HEK293T (cell line): ENCODE measurements at places on chromosomes 2 and 18.

- DNase-seq = no peak
Measured at GRCh38 chr18:46609048-46609447, 48.0 kb downstream of the LOXHD1 start.

GRCh38 chr2:10276481-10277292 lies 26.0 kb upstream of the HPCAL1 start:
- DNase-seq = no peak

GRCh38 chr18:228586-228985 lies 39.3 kb downstream of the THOC1 start:
- no peak for DNase-seq

DNA sequence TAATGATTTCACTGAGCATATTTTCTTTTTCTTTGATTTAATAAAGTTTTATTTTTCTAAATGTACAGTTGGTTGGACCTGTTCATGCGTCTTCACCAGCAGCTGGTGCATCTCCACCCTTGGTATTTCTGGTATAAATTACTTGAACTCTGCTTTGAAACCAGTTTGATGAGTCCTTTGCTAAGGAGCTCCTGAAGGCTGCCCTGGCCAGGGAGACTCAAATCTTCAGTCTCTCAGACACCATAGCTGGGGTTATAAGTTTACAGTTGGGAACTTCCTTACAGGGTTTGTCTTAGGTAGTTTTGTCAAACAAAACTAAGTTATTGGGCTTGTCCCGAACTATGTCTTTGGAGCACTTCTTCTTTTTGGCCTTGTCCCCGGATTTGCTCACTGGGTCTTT lies 44.7 kb downstream of the HS1BP3 start:
- no peak for DNase-seq

DNA sequence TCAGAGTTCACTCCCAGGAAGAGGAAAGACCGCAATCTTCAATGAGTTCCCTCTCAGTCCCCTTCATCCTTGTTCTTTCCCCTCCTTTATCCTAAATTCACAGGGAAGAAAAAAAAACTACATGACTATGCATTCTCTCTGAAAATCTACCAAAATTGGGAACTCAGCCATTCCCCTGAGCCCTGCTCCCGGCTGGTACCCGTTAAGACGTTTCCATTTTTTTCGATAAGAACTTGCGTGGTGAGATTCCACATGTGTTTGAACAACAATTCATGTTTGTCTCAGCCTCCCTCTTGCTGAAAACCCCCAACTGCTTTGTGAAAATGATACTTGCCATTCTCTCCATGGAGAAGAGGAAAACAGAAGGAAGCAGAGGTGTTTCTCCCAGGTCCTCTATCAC lies 318.7 kb upstream of the ID2 start:
- no peak for DNase-seq

GRCh38 chr2:2825062-2825461 lies 494.0 kb upstream of the MYT1L start:
- DNase-seq = no peak

GRCh38 chr2:38374984-38375383 lies 2.1 kb downstream of the ATL2 start:
- no peak for DNase-seq

DNA sequence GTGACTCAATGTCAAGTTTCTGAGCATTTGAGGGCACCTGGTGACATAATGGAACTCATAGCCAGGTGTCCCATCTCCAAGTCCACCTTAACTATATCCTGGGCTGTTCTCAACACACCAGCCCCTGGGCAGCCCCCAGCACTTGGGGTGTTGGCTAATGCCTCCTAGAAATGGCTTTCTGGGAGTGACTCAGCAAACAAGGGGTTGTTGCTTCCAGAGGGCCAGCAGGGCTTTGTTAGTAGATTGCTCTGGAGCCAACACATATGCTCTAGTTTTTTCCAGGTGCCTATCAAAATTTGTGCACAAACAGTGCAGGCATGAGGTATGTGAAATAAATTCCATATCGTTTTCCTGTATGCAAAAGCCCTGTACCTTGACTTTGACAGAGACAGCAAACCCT lies 448.4 kb downstream of the SLC4A3 start:
- no peak for DNase-seq

DNA sequence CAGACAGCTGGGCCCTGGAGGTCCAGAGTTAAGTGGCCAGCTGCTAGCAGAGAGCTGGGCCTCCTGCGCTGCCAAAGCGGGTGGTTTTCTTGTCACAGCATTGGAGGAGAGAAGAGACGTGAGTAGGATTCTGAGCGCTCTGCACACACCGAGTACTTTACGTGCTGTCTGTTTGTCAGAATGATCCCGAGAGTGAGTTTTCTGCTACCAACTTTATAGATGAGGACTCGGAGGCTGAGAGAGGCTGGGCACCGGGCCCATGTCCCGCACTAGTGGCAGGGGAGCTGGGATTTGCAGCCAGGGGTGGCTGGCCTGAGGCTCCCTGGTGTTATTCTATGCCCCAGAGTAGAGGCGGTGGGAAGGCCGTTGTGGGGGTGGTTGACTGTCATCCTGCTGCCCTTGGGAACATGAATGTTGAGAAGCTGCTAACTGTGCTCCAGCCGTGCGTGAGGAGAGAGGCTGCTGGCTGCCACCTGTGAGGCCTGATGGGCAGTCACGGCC lies 36.3 kb upstream of the MBP start:
- no peak for DNase-seq

DNA sequence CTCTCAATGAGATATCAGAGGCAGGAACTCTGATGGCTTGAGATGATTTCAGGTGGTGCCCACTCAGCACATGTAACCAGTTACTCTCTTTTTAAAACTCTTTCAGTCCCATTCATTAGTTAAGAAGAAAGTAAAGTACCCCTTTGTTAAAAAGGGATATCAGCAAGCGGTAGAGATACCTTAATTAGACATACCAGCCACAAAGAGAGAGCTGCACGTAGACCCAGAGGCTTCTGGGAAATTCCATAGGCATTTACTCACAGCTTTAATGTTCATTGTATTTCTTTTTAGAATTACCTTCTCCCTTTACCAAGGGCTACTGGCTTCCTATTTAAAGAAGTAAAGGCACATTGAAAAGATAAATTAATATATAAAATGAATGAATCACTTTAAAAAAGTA lies 63.3 kb downstream of the LYPD6B start:
- DNase-seq = no peak

DNA sequence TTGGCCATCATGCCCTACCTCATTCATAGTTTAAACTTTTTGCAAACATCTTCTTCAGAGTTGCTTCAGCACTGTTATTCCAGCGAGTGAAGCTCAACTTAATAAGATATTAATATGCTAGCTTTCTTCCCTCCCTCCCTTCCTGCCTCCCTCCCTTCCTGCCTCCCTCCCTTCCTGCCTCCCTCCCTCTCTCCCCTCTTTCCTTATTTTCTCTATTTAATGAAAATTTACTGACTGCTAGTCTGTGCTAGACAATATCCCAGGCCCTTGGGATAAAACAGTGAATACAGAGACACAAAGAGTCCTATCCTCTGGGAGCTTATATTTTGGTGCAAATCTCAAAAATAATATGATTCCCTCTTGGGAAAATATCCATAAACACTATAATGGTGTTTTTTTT lies 42.9 kb downstream of the DOCK10 start:
- no peak for DNase-seq

DNA sequence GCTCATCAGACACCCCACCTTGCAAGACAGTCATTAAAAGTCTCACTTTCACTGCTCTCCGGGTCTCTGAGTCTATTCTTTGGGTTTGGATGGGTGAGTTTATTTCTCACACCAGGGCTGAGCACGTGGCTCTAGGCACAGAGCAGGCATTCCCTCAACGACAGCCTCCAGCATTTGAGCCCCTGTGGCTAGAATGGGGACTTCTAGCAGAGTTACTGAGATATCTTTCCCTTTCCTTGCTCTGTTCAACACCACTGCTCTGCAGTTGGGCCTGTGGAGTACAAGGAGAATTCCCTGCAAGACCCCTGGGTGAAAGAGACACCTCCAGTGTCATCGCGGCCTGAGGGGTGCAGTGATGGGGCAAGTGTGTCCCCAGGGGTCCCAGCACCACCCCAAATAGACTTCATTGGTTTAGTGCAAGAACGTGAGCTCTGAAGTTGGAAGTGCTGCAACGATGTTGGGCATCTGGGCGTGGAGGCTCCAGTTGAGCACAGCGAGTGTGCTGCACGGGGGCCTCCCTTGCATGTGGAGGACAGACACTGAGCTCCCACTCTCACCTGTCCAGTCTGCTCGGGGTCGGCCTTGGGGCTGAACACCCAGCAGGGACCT lies 184.1 kb upstream of the HS6ST1 start:
- DNase-seq = no peak

- no peak for DNase-seq
Measured at GRCh38 chr2:241796209-241796608, 12.8 kb upstream of the NEU4 start.

DNA sequence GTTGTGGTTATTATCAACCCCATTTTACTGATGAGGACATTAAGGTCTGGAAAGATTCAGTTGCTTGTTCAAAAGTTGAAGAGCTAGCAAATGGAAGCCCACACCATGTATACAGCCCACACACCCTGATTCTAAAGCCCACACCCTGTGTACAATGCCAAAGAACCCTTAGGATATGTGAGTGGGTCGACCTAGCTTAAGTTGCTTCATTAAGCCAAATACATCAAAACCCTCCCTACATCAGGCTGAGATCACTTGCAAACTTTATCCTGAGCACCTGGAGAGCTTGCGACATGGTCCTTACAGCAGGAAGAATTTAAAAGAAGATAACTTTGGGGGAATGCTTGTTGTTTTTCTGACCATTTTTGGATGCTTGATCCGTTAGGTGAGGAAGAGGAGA lies 435 bp upstream of the ARHGAP25 start:
- DNase-seq = no peak

DNA sequence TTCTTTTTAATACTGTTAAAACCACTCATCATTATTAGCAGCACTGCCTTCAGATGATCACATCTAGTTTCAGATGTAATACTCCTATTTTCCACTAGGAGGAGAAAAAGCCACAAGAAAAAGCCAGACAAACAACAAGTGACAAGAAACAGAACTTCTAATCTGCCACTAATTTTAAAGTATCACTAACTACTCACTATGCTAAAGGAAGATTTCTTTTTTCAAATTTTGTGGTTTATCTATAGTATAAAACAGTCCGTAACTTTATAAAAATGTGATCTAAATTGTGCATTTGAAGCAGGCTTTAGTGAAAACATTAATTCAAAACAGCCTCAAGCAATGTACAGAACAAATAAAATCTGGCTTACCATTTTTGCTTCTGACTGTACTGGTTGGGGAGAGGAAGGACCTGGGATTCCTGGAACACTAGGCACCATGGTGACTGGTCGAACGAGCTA lies 56.8 kb downstream of the ATF2 start:
- DNase-seq = peak; percentile 36

DNA sequence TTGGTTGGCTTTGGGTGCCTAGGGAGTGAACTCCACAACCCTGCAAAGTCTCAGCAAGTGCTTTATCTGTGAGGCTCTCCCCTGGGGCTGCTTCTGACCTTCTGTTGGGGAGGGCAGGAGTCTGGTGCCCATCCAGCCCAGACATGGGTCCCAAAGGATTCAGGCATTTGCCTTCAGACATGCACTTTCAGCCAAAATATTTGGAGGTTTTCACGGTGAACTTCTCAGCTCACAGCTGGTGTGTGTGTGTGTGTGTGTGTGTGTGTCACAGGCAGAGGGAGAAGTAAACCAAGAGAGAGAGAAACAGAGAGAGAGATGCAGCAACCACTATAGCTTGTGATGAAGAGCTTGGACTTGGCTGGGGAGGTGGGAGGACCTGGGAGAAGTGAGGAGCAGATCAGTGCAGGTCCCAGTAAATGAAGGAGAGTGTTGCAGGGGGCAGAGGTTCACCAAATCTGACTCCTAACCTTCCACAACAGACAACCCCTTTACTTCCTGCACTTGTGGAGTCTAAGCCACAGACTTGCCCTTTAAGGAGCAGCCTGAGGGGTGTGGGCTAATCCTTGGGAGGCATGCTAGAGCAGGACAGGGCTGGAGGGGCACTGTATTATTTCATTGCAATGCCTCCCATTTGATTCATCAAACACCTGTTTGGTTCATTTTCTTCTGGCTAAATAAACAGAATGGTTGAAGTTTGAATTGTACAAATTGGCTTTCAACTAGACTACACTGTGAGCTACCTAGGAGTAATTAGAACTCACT lies 14.1 kb downstream of the SLC9A4 start:
- no peak for DNase-seq
